ENCODE measurements at places on chromosomes 5 and 9. TPM values are rescaled to one million over a fixed set of nuclear protein-coding genes. Genes with fewer than 3 reads are reported as not detected.

Gene UNC13B
- 0.94 TPM for total RNA-seq

GRCh38 chr5:173298213-173298926 lies 29.8 kb downstream of the STC2 start:
- DNase-seq: no peak

Gene LNPEP
- total RNA-seq: 97.3 TPM

Gene GABRA1
- not detected for total RNA-seq

Gene MYOZ3
- total RNA-seq: not detected

Gene NSUN2
- 78.0 TPM for total RNA-seq

- no peak for DNase-seq
Measured at GRCh38 chr5:15023266-15023665, 151.7 kb upstream of the ANKH start.

- DNase-seq: no peak
Measured at GRCh38 chr5:937151-937924, 44.7 kb downstream of the TRIP13 start.

DNA sequence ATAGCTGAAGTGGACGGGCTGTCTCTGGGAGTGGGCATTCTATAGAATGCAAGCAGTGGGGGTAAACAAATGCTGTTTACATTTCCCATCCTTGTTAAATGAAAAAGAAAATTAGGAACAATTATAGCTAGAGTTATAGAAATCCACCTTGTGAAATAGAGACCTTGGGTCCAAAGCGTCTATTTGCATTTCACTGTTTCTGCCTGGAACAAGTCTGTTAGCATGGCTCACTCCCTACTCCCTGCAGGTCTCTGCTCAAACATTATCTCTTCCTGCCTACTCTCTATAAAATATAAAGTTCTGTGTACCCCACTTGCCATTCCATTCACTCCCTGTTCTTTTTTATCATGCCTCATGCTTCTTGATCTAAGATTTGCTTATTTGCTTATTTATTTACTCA lies 975.7 kb upstream of the WWC1 start:
- no peak for DNase-seq

DNA sequence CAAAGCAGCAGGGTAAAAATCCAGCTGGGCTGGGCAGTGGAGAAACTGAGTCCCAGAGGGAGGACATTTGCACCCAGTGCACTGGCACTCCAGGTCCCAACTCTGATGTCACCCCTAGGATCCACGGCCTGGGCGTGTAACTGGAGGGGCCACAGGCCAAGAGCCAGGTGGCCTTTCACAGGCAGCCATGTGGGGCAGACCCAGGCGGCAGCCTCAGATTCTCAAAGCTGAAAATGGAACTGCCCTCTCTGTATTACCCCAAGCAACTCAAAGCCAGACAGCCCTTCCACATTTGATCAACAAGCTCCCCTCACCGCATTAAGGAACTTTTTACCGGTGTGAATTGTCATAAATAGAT lies 46.7 kb downstream of the RASGEF1C start:
- no peak for DNase-seq

DNA sequence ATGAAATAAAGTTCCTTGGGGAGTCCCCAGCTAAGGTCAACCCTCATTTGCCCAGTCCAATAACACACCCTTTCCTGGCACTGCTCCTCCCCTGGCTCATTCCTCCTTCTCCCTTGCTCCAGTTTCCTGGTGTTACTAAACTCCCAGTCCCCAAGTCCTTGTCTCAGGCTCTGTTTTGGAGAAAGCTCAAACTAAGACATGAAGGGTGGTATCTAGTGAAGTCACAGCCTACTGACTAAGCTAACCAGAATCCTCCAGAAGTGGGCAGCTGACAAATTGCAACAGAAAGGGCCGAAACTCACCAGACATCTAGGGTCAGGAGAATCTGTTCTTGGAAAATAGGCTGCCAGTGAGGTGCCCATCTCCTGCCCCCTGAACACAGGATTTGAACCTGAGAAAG lies 118.7 kb upstream of the NEK6 start:
- no peak for DNase-seq

DNA sequence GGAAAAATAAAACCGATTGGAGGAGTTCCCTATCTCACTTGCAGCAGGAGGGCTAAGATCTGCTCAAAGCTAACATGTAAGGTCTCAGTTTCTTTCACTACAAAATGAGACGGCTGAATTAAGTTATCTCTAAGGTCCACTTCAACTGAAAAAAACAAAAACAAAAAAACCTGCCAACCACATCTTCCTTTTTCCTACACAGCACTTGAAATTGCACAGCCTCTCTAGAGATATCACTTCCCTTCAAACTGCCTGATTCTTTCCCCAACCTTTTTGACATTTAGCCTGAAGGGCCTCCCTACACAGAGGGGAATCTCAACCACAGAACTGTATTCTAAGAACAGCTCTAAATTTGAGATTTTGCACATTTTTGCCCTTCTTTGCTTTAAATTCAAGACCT lies 227.9 kb upstream of the TARS1 start:
- no peak for DNase-seq
